ENCODE measurements at places on chromosomes 2 and 18.

DNA sequence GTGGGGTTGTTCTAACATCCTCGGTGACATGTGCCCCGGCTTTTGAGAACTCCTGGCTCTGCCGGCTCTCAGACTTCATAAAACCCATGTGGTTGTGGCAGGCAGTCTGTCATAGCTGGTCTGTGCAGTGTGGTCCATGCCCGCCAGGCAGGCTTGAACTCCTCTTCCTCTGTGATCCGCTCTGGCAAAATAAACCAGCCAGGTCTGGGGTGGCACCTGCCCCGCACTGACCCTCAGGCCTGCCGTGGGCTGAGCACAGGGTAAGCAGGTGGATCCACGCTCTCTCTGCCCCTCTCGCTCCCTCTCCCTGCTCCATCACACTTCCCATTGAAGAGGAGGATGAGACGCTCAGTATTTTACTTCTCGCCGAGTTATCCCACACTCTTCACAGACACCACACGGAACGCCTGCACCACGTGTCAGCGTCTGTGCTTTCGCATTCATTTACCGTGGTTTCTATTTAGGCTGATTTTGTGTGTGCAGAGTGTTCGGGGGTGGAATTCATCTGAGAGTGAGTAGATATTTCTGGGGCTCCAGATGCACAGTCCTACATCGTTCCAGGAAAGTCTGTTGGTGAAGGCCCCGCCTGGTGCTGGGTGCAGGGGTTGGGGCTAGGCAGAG is 56.4 kb downstream of the RTP5 start:
- DNase-seq: no peak

DNA sequence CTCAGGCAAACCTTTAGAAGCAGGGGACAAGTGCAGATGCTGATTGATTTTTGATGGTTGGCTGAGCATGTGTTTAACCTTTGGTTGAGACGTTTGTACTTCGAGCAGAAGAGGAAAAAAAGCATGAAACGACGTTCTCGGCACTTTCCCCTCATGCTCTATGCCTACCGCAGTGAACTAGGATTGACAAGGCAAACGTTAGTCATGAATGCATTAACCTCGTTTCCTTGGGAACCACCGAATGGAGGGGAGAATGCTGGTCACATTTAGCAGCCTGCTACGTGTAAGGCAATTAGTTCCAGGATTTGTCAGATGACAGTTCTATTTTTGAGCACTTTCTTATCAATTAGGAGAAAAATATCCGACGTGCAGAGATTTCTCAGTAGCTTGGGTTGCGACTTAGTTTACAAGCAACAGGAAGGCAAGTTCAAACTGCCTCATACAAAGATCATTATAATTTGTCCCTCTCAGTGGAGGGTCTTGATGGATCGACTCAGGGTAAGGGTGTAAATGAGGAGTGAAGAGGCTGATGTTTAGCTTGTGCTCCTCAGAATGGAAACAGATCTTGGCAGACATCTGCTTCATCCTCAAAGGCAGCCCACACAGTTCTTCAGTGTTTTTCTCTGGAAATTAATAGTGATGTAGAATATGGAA is 47.4 kb upstream of the GPR45 start:
- DNase-seq: no peak

DNA sequence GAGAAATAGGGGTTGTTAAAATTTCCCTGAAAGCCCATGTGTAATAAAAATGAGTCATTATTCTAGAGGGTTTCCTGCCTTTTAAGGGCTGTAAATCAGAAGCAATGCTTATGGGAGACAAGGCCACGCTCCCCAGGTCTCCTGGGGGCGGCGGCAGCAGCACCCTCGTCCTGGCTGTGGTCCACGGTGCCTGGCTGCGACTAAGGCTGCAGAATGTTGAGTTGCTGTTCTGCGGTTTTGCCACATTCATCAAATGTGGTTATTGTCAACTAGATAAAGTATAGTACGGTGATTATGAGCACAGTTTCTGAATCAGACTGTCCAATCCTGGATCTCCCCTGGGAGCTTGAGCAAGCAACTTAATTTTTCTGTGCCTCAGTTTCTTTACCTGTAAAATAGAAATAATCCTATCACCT is 11.9 kb upstream of the AGFG1 start:
- DNase-seq: peak; percentile 60

DNA sequence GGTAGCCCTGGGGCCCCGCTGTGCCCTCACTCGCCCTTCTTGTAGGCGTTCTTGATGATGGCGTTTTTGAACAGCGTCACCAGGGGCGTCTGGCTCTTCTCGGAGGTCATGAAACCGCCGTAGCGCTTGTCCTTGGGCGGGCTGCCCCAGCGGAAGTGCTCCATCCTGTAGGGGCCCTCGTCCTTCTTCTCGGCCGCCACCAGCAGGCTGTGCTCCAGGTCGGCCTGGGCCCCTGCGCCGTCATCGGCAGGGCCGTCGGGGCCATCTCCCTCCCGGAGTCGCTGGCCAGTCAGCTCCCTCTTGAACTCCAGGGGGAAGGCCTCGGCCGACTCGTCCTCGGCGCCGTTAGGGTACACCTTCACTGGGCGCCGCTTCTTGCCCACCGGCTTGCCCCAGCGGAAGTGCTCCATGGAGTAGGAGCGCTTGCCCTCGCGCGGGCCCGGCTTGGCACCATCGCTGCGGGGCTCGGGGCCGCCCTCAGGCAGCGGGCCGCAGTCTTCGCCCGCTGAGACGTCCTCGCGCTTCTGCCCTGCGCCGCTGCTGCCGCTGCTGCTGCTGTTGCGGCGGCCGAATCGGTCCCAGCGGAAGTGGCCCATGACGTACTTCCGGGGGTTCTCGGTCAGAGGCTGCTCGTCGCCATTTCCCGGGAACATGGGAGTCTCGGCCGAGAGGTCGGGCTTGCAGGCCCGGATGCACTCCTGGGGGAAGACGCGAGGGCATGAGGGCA is 7.2 kb downstream of the POMC start:
- peak; percentile 86 for DNase-seq

DNA sequence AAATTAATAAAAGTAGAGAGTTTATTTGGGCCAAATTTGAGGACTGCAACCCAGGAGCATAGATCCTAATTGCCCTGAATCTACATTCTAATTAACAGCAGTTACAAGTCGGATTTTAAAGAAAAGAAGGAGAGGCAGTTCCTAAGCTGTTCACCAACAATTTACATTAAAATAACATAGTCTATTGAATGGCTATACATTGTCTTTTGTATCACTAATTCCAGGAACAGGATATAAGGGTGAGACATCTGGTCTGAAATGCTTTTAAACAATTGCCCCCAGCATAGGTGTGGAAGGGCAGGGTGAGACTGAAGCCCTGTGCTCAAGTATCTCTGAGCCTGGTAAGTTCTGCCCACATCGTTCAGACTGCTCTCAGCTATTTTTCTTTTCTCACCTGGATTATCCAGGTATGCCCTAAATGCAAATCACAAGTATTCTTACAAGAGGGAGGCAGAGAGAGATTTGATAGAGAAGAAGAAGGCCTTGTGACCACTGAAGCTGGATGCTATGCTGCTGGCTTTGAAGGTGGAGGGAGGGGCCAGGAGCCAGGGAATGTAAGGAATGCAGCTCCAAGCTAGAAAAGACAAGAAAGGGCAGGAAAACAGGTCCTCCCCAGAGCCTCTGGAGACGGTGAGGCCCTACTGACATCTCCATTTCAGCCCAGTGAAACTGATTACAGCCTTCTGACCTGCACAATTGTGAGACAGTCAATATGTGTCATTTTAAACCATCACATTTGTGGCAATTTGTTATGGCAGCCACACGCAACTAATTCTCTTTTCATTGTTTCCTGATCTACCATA is 189.4 kb upstream of the ARL4C start:
- no peak for DNase-seq

DNA sequence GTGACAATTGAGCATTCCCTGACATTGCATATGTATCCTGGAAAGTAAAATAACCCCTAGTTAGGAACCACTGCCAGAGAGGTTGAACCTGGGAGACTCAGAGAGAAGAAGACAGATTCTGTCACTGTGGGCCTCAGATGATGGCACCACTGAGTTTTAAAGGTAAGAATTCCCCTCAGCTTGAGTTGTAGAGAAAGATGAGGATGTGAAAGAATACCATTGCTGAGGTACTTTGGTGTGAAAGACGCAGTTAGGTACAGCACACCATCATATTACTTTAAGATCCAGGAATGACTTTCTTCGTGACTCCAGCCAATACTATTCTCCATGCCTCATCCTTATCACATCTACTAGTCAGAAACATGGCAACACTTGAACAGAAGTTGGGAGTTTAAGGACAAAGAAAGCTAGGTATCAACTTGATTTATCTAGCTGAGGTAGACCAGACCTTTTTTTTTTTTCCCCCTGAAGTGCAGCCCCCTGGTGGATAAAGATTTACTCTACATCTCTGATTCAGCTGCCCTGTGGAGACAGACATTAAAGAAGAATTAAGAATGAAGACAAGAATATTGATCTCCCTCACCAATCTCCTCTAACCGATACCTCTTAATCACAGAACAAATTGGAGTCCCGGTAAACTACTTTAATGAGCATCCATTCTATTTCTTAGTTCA is 630.5 kb upstream of the FANCL start:
- DNase-seq: no peak

- no peak for DNase-seq
Measured at GRCh38 chr2:187438455-187438854, 9.6 kb downstream of the CALCRL start.

GRCh38 chr2:145199042-145199441 is 679.1 kb upstream of the ZEB2 start:
- DNase-seq: no peak

- no peak for DNase-seq
Measured at GRCh38 chr2:159118859-159119500, 150.5 kb downstream of the TANC1 start.

- DNase-seq: no peak
Measured at GRCh38 chr18:2692508-2692907, 37.0 kb downstream of the SMCHD1 start.

- peak; percentile 21 for DNase-seq
Measured at GRCh38 chr2:24543252-24543651, 52.2 kb downstream of the NCOA1 start.

GRCh38 chr2:21281384-21281783 is 157.6 kb downstream of the TDRD15 start:
- no peak for DNase-seq

DNA sequence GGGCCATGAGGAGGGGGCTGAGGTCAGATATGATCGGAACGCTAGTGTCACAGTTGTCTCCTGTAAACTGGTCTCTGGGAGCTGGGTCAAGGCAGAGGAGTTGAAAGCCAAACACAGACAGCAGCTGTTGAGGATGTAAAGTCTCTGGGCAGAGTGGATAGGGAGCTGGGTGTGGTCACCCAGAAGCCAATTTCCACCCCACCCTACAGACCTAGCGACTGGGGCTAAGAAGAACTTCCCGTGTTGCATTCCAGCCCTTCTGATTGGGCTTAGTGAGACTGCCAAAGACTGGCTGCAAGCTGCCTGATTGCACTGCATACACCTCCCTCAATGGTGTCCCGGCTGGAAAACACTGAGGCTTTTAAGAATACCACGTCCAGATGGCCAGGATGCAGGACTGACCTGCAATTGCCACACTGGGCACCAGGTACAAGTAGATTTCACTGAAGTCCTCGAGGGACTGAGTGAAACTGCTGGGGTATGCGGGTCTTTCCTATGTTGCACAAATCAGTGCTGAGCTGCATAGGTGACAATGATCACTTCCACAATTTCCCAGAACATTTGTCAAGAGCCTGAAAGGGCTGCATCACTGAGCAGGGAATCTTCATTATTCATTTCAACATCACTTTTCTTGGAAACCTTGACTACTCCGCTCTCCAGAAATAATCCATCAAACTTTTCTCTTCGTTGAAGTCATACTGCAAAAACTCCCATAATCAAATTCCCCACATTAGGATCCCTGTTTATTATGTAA is 43.1 kb upstream of the EML4 start:
- no peak for DNase-seq

- no peak for DNase-seq
Measured at GRCh38 chr2:168622559-168622958, 166.5 kb downstream of the CERS6 start.

DNA sequence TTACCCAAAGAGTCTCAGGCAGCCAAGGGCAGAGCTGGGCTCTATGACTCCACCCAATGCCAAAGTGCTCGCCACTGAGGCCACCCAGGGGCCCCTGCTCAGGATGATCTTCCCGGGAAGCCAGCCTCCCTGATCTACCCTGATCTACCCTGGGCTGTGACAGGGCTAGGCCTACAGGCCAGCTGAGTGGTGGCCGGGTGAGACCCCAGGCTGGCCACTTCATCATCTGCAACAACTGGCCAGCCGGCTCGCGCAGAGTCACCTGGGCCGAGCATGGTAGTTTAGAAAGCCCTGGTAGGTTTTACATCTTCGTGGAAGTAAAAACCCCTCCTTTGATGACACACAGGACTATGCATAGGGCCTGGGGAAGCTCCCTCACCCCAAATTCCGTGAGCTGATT is 276.3 kb downstream of the NDUFA10 start:
- DNase-seq: no peak

DNA sequence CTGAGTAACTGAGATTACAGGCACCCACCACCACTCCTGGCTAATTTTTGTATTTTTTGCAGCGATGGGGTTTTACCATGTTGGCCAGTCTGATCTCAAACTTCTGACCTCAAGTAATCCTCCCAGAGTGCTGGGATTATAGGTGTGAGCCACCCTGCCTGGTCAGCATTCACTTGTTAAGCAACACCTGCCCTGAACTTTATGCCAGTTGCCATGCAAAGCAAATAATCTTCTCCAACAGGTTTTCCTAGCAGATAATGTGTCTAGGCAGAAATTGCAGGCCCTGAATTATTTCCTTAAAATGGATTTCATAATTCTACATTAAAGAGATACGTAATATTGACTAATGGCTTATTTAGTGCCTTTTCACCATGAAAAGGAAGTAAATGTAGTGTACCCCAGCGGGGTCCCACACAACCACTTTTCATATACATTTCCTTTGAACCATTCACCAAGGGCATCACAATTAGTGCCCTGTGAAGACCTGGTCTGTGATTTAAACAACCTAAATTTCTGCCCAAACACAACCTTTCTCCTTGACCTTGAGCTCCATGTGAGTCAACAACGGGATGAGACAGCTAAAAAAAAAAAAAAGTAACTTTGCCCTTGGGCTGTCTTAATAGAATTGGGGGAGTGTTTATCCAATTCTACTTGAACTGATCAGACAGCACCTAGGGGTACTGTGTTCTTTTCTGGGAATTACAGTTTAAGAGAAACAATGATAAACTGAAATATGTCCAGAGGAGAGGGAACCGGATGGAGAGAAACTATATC is 41.6 kb downstream of the EEF1B2 start:
- no peak for DNase-seq

DNA sequence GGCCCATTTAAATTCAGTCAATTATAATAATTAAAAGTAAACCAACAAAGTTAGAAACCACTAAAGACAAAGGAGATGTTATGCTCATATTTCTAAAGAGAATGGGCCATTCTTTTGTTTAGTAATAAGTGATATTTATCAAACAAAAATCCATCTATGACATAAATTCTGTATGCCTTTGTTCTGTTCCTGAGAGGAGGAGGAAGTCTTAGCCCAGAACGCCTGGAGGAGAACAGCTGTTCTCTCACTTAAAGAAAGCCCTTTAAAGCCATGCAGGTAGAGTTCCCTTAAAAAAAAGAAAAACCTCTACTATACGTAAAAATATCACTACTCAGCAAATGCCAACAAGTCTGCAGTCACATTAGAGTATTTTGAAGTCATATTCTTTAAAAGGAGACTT is 15.5 kb downstream of the LAMA1 start:
- DNase-seq: no peak

GRCh38 chr2:184169366-184169765 is 429.0 kb upstream of the ZNF804A start:
- DNase-seq: no peak

- no peak for DNase-seq
Measured at GRCh38 chr18:74149878-74150277, 1.6 kb downstream of the TIMM21 start.

GRCh38 chr18:7608781-7609201 is 41.7 kb downstream of the PTPRM start:
- DNase-seq: no peak

Data from CD4-positive, alpha-beta T cell treated with Interleukin-21 for 1 hour (primary cell).